Epithelial cell of esophagus (primary cell): ENCODE measurements at places on chromosomes 4 and X.

GRCh38 chr4:12495211-12495610 is 988.9 kb downstream of the RAB28 start:
- no peak for DNase-seq

DNA sequence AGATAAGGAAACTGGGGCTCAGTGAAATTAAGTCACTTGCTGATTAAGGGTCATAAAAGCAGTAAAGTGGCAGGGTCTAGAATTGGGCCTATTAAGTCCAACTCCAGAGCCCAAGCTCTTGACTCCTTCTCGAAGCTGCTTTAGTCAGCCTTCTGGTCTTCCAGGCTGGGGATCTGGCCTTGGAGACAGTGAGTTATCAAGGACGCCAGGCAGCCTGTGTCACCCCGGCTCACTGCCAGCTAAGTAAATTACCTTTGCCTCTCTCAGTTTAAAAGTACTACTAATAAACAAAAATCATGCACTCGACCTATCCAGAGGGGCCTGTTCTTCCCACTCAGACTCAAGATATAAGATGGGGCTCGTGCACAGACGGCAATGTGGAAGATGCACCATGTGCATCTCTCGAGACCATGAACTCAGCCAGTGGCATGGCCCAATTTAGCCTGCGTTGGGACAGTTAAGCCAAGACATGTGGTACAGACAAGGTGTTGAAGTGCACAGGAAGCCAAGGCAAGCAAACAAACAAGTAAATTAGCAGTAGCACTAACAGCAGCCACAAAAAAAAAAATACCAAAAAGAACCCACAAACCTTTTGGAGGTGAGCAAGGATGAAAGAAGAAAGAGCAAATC is 62.0 kb upstream of the MAP3K15 start:
- DNase-seq: no peak

DNA sequence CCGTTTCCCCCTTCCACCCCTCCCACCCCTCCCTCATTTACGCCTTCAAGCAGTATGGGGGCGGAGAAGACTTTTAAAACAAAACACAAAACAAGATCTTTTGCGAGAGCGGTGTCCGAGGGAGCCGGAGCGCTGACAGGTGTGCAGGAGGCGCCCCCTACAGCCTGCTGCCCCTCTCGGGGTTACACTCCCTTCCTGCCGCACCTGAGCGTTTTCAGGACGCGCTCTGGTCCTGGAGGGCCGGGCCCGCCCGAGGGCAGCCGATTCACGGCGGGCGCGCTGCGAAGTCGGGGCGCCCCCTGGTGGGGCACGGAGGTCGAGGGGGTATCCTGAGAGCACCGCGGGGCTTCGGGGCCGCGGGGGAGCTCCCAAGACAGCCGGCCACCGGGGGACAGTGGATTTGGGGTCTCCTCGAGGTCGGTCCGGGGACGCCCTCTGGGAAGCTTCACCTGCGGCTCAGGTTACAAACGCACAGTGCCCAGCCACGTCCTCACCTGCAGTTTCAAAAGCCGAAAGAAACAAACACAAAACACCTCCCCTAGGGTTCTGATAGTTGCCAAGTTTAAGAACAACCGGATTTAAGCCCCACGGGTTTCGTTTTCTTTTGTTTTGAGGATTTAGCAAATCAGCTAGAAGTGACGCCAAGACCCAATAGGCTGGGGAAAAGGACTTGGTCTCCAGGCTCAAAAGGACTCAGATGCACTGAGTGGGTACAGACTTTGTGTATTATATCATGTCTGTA is 8.0 kb upstream of the NEUROG2 start:
- DNase-seq: peak; percentile 64

DNA sequence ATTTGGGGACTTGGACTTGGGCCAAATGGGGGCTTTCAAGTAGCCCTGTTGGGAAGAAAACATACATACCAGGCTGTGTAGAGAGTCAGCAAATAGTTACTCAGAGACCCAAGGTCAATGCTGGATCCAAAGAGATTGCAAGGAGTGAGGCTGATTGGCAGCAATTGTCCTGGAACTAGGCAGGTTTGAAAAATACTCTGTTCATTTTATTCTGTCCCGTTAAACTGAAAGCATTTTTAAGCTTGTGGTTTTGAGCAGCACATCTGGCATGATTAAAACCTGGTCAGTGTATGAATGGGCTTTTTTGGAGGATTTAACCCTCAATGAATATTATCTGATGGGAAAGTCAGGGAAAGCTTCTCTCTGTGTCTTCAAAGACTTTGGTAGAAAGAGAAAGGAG is 294.3 kb upstream of the BOD1L1 start:
- no peak for DNase-seq

DNA sequence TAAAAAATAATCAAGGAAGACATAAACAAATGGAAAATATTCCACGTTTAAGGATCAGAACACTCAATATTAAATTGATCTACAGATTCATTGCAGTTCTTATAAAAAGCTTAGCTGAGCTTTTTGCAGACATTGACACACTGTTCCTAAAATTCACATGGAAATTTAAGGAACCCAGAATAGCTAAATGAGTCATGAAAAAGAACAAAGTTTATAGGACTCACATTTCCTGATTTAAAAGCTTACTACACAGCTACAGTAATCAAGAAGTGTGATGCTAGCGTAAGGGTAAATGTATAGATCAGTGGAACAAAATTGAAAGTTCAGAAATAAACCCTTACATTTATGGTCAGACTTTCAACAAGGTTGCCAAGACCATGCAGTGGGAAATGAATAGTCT is 33.1 kb downstream of the NSUN7 start:
- no peak for DNase-seq

DNA sequence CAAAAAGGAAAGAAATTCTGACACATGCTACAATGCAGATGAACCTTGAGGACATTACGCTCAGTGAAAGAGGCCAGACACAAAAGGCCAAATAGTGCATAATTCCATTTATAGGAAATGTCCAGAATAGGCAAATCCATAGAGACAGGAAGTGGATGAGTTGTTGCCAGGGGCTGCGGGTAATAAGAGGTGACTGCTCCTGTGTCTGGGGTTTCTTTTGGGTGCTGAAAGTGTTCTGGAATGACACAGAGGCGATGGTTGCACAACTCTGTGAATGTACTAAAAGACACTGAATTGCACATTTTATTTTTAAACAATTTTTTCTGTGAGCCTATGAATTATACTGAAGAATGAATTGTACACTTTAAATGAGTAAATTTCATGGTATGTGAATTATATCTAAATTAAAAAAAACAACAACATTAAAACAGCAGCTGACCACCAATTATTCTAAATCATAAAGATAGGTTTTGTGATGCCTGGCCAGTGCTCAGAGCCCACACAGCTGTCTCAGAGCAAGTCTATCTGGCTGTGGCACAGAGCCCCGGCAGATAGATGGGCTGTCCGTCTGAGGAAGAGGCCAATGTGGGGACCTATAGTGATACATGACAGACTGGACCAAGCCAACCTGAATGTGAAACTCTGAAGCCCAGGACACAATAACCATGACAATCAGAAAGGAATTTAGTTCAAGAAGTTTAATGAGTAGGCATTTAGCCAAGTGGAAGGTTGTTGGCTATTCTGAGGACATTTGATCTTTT is 23.5 kb upstream of the IRAK1 start:
- peak; percentile 53 for DNase-seq

DNA sequence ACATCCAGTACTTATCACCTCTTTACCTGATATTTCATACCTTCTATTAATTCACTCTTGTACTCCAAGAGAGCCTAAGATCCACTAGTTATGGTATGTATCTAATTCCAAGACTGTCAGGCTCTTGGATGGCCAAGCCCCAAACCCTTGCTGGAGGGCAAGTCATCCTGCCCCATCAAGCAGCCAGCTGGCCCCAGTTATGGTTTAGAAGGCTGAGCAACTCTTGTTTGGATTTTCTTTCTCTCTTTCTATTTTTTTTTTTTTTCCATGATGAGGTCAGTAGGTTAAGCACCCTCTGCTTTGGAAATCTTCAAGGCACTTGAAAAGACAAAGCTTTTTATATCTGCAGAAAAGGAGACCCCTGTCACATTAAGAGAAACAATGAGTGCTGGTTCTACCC is 10.9 kb upstream of the FGF16 start:
- DNase-seq: no peak

GRCh38 chr4:1400831-1401408 is 5.3 kb downstream of the NKX1-1 start:
- DNase-seq: no peak

GRCh38 chrX:119089619-119090018 is 16.8 kb downstream of the CT47C1 start:
- no peak for DNase-seq

DNA sequence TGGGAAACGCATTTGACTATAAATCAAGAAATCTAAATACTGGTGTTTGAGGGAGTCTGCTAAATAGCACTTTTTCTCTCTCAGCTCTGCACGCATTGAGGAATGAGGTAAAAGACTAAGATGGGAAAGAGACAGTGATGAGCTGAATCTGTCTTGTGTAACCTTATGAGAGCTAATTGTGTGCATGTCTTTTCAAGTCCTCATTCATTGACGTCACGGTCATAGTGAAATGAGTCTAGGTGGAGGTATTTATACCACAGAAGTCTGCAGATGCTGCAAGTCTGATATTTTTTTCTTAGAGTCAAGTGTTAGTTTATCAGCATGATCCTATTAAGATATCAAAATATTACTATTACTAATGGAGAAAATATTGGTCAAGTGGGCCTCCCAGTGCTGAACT is 361.5 kb upstream of the HS3ST1 start:
- peak; percentile 16 for DNase-seq

DNA sequence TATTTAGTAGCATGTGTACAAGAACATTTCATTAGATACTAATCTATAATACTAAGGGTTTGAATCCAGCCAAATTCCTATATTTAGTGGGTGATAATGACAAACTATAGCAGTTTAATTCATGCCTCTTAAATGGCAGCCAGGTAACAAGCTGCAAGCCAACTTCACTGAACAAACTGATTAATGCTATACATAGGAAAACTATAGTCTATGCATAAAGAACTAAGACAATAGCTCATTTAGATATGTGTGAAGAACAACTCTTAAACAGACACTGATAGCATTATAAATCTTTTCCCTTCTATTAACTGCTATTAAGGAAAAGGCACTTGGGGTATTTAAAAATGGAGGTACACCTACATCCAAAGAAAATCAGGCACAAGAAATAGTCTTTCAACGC is 19.1 kb downstream of the ACSL1 start:
- DNase-seq: no peak

DNA sequence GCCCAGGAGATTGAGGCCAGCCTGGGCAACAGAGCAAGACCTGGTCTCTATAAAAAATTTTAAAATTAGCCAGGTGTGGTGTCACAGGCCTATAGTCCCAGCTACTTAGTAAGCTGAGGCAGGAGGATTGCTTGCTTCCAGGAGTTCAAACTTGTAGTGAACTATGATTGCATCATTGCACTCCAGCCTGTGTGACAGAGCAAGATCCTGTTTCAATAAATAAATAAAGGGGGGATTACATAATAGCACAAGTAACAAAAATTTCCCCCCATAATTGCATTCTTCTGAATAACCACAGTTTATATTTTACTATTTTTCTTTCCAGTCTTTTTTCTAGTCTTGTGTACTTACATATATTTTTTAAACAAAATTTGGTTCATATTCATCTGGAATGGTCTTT is 135.6 kb downstream of the CHIC2 start:
- DNase-seq: peak; percentile 70

DNA sequence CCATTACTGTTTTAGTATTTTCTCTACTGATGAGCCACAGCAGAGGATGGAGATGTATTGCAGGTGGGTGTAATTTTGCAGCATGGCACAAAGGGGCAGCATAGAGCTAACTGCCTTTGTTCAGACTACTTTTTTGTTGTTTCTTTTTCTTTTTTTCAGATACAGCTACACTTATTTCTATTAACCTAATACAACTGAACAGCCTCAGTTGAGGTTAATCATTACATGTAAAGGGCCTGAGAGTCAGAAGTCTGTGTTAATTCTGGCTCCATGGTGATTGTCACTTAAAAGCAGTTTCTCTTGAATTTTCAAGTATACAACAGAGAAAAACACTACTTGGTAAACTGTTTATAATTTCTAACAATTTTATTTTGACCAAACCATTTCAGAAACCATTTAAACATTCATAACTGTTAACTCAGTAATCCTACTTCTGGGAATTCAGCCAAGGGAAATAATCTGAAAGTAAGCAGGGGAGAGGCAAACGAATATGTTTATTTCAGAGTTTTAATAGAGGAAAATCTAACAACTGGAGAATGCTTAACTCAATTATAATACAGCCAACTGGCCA is 13.9 kb upstream of the PPEF2 start:
- peak; percentile 45 for DNase-seq

GRCh38 chr4:189941005-189941450 is 356 bp downstream of the FRG1 start:
- DNase-seq: no peak

GRCh38 chr4:188053302-188053701 is 56.1 kb downstream of the TRIML2 start:
- no peak for DNase-seq

DNA sequence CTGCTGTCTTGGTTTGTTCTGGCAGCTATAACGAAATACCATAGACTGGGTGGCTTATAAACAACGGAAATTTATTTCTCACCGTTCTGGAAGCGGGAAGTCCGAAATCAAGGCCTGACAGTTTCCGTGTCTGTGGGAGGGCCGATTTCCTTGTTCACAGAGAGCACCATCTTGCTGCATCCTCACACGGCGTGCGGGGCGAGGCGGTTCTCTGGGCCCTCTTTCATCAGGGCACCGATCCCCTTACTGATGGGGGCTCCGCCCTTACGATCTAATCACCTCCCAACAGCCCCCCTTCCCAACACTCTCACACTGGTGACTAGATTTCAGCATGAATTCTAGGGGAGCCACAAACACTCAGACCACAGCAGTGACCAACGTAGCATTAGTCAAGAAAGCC is 578.3 kb upstream of the FAT1 start:
- DNase-seq: no peak

- peak; percentile 40 for DNase-seq
Observed at GRCh38 chr4:31237233-31237632, 517.1 kb downstream of the PCDH7 start.

DNA sequence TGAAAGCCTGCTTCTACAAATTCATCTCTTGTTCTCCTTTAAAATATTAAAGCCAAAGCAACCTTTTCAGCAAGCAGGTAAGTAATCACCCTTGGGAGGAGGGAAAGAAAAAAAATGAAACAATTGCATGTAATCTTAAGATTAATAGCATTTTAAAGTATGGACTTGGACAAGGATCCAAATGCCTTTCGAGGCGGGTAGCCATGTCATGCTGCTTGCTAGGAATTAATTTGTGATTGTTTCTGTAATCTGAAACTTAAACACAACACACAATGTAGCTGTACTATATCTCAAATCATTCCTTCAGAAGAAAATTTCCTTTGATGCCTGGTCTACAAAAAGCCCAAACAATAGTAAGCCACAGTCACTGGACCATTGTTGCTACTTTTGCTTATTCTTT is 112.4 kb upstream of the CBR4 start:
- no peak for DNase-seq

GRCh38 chr4:76377911-76378310 is 43.0 kb downstream of the CCDC158 start:
- peak; percentile 54 for DNase-seq

GRCh38 chr4:79927931-79928330 is 145.1 kb downstream of the ANTXR2 start:
- DNase-seq: peak; percentile 52

GRCh38 chrX:151870602-151871001 is 42.1 kb upstream of the MAGEA4 start:
- peak; percentile 52 for DNase-seq

- DNase-seq: no peak
Observed at GRCh38 chrX:110600745-110601310, 194.8 kb downstream of the CHRDL1 start.
